ENCODE measurements at places on chromosomes 2 and 18.

GRCh38 chr2:172047566-172048507 is 37.5 kb upstream of the DLX1 start:
- no peak for DNase-seq

GRCh38 chr2:33796511-33796910 is 197.4 kb upstream of the FAM98A start:
- DNase-seq: no peak

DNA sequence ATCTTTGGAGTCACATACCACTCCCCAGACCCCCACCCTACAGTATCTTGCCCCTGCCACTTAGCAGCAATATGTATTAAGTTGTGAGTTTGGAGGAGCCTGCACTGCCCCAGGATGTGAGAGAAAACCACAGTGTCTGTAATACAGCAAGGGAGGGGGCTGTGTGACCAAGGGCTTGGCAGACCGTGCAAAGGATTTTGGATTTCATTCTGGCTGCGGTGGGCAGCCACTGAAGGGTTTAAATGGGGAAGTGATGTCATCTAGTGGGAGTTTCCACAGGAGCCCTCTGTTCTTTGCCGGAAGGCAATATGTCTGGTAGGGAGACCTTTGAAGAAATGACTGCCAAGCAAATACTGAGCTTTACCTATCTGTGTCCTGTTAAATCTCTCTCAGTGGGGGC is 202.4 kb downstream of the FHOD3 start:
- DNase-seq: no peak

DNA sequence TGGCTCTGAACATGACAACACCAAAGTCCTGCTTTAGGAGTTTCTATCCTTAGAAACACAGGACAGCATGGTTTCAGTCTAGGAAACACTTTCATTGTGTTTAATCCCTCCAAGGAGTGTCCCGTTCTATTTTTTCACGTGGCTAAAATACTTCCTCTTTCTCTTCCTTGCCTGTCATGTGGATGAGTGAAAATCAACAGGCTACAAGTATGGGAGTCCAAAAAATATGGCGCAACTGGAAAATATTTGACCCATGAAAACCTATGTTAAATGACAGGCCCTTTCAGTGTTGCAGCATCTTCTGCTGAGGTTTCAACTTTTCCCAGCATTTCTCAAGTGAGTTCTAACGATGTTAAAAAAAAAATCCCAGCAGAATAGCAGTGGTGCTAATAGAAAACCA is 146.3 kb downstream of the LAMA3 start:
- no peak for DNase-seq

DNA sequence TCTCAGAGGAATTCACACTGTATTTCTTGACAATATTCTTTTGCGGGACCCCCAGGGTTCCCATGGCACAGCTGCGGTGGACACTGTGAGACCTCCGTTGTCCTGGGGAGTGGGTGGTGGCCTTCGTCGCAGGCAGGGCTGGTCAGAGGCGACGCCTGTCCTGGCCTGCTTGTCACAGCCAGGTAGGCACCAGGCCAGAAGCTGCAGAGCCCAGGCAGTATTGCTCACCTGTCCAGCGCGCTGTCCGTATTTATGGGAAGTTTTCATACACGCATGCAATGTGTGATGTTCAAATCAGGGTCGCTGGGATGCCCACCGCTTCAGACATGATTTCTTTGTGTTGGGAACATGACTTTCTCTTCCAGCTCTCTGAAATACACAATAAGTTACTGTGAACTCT is 126.6 kb downstream of the RTP5 start:
- DNase-seq: no peak

- no peak for DNase-seq
Observed at GRCh38 chr2:134897932-134898331, 20.7 kb upstream of the CCNT2 start.

- no peak for DNase-seq
Observed at GRCh38 chr2:159922563-159922962, 124.6 kb upstream of the CD302 start.

- no peak for DNase-seq
Observed at GRCh38 chr2:238848976-238849853, 1.3 kb downstream of the TWIST2 start.

GRCh38 chr2:55099878-55100820 is 49.9 kb upstream of the RTN4 start:
- no peak for DNase-seq

DNA sequence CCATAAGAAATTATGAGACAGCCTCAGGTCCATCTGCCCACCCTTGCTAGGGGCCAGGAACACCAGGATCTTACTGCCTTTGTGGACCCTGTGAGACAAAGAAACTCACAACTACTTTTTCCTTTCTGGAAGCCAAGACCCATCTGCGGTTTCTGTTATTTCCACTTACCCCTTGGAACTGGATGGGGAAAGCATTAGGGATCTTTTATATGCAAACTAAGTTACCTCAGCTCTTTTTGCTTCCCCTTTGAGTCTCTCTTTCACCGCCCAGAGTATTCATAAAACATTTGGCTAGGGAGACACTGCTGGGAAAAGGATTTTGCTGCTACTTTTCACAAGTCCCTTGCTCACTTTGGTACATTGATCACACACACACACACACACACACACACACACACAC is 95.7 kb downstream of the ZNF385B start:
- no peak for DNase-seq

GRCh38 chr2:9594366-9595054 is 36.3 kb downstream of the YWHAQ start:
- peak; percentile 26 for DNase-seq

- DNase-seq: no peak
Observed at GRCh38 chr18:61528961-61529360, 195.7 kb downstream of the CDH20 start.

DNA sequence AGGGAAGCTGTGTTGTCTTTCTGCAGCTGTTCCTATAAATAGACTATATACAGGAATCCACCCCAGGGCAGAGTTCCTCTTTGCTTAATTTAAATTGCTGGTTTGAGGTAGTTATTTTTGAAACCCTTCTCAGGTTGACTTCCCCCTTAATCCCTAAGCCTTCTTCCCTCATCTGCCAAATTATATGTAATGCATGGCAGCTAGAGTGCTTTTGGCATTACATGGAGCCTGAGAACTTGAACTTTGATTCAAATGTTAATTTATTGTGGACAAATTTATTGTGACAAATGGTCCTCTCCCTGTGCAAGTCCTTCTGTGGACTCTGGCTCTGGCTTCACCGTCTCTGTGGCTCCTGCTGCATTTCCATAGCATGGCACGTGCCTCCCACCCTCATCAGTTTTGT is 29.2 kb downstream of the MYO1B start:
- no peak for DNase-seq

- DNase-seq: no peak
Observed at GRCh38 chr2:150472511-150472899, 15.0 kb downstream of the RND3 start.

- no peak for DNase-seq
Observed at GRCh38 chr2:28452534-28453081, 43.3 kb upstream of the PLB1 start.

GRCh38 chr2:213079756-213080155 is 71.7 kb downstream of the IKZF2 start:
- no peak for DNase-seq

- DNase-seq: no peak
Observed at GRCh38 chr18:55268628-55269275, 309.5 kb upstream of the CCDC68 start.

GRCh38 chr18:46261799-46262198 is 157.6 kb downstream of the HAUS1 start:
- no peak for DNase-seq

DNA sequence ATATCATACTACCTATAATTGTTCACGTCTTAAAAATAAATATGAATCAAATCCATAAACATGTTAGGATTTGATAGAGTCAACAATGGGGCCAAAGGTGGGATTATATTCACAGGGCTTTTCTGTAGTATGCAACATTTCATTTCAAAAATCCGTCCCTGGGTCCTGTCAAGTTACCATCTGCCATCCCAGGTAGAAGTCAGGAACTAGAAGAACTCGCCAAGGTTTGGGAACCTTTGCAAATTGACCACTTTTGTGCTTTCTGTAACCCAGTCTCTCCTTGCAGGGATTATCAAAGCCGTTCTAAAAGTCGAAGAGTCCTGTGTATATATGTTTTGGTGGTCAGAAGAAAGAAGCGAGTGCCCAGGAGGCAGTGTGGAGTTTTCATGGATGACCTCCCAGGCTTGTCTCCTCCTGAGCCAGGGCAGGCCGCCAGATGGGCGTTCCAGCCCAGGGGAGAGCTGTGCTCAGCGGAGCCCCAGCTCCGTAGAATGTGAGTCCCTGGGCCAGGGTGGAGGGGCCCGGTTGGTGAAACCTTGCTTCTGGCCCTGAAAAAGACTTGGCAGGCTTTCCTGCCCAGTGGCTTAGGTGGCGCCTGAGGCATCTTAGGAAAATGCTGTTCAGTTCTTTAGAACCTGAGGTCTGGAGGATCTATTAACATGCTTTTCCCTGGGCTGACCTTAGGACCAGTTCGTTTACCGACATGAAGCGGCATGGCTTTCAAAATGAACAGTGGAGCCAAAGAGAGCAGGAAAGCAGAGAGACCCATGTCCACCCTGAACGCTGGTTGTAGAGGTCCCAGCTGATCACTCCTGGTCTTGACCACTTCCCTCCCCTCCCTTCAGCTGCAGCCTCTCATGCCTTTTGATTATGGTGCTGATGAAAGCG is 69.2 kb downstream of the LONRF2 start:
- no peak for DNase-seq

DNA sequence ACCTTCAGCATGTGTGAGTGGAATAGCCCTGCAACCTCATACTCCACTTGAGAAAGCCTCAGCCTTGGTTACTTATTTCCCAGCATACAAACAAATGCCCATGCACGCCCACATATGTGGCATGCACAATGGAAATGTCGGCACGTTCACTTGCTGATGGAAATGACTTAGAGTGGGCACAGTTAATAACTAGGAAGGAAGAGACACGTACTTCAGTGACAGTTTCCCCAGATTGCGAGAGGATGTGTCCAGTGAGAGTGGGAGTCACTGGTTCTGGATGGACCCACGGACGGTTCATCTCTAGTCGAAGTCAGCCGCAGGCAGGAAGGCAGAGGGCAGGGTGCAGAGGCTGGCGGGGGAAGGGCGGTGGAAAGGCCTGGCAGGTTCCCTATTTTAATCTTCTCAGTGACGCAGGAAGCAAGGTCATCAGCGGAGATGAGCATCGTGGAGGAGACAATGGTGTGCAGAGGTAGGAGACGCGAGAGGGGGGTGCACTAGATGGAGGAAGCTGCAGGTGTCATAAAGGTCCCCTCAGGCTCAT is 350.7 kb upstream of the MYT1L start:
- no peak for DNase-seq

DNA sequence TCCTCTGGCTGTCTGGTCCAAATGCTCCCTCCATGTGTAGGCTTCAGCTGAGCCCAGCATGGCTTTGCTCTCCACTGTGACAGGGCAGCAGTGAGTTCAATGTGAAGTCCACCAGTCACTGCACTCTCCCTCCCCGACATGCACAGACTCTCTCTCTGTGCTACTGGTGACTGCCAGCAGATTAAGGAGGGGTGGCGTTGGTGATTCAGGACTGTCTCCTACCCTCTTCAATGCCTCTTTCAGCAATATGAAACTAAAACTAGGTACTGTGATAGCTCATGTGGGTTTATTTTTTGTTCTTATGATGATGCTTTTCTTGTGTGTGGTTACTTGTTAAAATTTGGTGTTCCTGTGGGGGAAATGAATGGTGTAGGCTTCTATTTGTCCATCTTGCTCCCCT is 201.0 kb upstream of the RBMS1 start:
- no peak for DNase-seq

GRCh38 chr2:155250800-155251199 is 552.3 kb downstream of the KCNJ3 start:
- DNase-seq: no peak

- DNase-seq: no peak
Observed at GRCh38 chr2:60992985-60993392, 24.5 kb upstream of the PEX13 start.

DNA sequence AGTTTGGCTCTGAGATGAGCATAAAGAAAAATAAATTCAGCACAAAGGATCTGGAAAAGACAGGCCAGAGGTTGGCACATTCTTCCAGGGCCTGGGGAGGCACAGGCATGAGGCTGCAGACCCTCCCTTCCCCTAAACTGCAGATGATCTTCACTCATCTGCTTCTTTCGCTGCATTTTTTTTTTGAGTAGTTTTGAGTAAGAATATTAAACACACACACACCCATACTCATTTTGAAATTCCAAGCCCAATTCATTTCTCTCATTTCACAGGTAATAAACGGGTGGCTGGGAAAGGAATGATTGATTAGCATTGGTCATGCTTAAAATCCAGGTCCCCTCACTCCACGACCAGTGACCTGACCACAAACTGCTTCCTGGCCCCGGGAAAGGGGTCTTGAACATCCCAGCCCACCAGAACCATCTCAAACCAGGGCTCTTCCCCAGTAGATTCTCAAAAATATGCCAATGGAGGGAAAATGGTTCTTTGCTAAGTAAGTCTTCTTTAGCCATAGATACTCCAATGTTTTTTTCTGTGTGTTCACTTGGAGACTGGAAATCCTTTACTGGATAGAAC is 219.6 kb downstream of the ANAPC1 start:
- no peak for DNase-seq

DNA sequence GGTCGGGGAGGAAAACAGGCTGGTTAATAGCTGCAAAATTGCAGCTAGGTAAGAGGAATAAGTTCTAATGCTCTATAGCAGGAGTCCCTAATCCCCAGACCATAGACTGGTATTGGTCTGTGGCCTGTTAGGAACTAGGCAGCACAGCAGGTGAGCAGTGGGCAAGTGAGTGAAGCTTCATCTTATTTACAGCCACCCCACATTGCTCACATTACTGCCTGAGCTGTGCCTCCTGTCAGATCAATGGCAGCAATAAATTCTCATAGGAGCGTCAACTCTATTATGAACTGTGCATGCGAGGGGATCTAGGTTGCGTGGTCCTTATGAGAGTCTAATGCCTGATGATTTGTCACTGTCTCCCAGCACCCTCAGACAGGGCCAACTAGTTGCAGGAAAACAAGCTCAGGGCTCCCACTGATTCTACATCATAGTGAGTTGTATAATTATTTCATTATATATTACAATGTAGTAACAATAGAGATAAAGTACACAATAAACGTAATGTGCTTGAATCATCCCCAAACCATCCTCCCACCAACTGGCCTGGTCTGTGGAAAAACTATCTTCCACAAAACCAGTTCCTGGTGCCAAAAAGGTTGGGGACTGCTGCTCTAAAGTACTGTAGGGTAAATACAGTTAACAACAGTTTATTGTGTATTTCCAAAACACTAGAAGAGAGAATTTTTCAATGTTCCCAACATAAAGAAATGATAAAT is 91.7 kb upstream of the TFCP2L1 start:
- no peak for DNase-seq

DNA sequence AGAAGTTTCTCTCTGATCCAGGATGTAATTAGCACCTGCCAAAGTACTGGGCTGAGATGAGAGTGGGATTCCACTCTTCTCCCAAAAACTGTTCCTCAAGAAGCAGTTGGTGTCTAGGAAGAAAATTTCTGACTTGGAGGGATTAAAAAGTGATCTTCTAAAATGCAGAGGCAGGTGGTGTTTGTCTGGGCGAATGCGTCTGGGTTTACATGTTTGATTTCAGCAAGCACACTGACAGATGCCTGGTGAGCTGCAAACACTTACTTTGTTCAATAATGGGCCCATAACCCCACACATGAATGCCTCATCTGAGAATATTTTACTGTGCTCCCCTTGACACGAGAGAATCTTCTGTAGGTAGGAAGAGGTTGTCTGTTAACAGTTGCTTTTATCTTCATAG is 24.3 kb upstream of the KCNF1 start:
- DNase-seq: no peak
